ENCODE measurements at places on chromosomes 3 and 15.

GRCh38 chr15:27059610-27060202 is 88.7 kb downstream of the GABRG3 start:
- no peak for DNase-seq

- no peak for DNase-seq
Measured at GRCh38 chr3:98695796-98696195, 67.3 kb upstream of the ST3GAL6 start.

DNA sequence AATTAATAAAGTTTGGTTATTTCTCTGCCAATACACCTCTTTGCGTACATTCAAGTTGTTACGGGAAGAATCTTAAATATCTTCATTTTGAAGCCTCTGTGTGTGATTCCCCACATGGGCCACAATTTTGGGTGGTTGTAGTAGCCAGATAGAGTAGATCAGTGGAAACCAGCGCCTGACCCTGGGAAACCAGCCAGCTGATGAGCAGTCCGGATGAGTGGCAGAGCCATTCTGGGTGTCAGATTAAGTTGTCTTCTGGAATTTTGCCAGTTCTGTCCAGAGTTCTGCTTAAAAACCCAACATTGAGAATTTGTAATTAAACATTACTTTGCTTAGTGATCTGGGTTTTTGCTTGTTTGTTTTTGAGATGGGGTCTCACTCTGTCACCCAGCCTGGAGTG is 49.7 kb downstream of the MRPS25 start:
- DNase-seq: no peak

DNA sequence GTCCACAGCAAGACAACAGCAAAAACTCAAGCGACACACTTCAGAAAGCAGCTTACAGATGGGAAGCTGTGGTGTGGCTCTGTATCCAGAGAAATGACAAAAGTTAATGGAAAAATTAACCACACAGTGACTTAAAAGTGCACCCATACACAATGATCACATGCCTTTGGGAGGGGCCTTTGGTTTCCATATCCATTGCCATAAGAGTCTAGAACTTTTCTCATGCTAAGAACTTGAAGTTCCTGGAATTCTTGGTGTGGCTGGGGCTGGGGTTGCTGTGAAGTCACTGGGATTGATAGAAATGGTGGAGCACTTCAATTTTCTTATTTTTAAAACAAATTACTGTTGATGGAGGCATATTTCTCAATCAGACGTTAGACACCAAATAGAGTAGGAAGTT is 108.6 kb upstream of the FEZF2 start:
- no peak for DNase-seq

GRCh38 chr3:63631670-63632069 is 20.8 kb upstream of the SNTN start:
- DNase-seq: no peak

GRCh38 chr3:24986612-24987011 is 441.5 kb upstream of the RARB start:
- DNase-seq: no peak

GRCh38 chr3:161199926-161200325 is 21.2 kb upstream of the NMD3 start:
- no peak for DNase-seq

- DNase-seq: no peak
Measured at GRCh38 chr15:64763462-64763861, 11.9 kb downstream of the RBPMS2 start.

- no peak for DNase-seq
Measured at GRCh38 chr3:35523074-35523473, 116.3 kb upstream of the ARPP21 start.

GRCh38 chr3:161393310-161393709 is 22.0 kb upstream of the SPTSSB start:
- DNase-seq: no peak

DNA sequence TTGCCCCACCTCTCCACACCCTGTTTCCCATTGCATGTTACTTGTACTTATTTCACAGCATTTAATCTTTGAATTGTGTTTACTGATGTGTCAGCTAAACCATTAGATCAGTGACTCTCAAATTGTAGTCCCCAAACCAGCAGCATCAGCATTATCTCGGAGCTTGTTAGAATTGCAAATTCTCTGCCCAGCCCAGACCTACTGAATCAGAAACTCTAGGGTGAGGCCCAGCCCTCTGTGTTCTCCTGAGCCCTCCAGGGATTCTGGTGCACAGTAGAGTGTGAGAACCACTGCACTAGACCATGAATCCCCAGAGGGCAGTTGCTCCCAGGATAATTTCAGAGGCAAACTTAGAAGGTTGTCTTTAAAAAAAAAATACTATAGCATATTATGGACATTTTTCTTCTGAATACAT is 13.0 kb downstream of the PLD1 start:
- no peak for DNase-seq

- no peak for DNase-seq
Measured at GRCh38 chr15:48440084-48440483, 108.9 kb downstream of the DUT start.

DNA sequence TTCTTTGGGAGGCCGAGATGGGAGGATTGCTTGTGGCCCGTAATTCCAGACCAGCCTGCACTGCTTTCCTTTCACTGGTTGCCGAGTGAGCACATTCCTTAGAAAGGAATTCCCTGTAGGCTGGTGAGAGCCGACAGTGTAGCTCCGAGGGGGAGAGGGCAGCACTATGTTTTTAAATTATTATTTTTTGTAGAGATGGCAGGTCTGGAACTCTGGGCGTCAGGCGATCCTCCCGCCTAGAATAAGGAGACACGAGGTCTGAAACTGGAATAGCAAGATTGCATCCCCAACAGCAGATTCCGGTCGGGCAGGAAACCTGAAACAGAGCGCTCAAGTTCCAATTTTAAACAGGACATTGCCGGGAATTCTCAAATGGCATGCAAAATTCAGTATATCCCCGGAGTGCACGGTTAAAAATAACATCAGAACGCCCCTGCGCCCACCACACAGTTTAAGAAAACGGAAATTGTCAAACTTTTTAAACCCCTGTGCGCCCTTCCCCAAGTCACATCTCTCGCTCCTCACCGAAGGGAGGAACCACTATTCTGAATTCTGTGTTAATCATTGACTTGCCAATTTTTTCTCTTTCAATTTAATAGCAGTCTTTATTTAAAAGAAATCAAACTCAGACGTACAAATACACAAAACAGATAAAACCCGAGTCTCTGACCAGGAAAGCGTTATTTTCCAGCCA is 643 bp upstream of the RNU5B-1 start:
- no peak for DNase-seq

- no peak for DNase-seq
Measured at GRCh38 chr3:94225148-94225865, 162.4 kb downstream of the NSUN3 start.

DNA sequence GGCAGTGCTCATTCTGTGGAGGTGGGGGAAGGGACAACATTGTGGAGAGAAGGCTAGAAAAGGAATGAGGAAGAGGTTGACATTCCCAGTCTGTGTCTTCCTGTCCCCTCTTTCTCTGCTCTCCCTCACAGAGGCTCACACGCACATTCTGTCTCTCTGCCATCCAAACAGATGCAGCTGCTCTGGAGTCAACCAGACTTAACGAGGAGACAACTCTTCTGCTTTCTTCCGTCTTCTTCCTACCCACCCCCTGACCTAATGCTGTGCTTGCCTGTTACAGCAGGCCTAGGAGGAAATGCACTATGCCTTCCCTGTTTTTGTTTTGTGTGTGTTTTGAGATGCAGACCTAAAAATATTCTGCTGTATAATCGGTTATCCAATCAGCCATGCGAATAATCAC is 121.9 kb downstream of the CACNA1D start:
- no peak for DNase-seq

GRCh38 chr3:156455839-156456238 is 99.1 kb downstream of the SSR3 start:
- no peak for DNase-seq

- DNase-seq: no peak
Measured at GRCh38 chr15:50186752-50187151, 4.8 kb downstream of the SLC27A2 start.

GRCh38 chr15:73957785-73958184 is 31.5 kb downstream of the LOXL1 start:
- no peak for DNase-seq

- no peak for DNase-seq
Measured at GRCh38 chr3:129892486-129892856, 1.0 kb downstream of the TMCC1 start.

- DNase-seq: no peak
Measured at GRCh38 chr3:24828551-24828950, 333.9 kb upstream of the THRB start.

DNA sequence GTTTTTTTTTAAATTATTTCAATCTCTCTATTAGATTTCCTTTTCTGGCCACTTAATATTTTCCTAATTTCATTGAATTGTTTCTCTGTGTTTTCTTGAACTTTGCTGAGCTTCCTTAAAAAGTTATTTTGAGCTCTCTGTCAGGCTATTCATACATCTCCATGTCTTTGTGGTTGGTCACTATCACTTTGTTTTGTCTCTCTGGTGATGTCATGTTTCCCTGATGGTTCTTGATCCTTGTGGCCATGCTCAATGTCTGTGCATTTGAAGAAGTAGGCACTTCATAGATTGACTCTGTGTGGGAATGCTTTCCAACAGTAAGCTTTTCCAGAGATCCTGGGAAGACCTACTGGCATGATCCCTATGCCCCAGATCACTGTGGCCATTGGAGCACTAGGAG is 18.6 kb downstream of the CD200R1 start:
- DNase-seq: no peak

DNA sequence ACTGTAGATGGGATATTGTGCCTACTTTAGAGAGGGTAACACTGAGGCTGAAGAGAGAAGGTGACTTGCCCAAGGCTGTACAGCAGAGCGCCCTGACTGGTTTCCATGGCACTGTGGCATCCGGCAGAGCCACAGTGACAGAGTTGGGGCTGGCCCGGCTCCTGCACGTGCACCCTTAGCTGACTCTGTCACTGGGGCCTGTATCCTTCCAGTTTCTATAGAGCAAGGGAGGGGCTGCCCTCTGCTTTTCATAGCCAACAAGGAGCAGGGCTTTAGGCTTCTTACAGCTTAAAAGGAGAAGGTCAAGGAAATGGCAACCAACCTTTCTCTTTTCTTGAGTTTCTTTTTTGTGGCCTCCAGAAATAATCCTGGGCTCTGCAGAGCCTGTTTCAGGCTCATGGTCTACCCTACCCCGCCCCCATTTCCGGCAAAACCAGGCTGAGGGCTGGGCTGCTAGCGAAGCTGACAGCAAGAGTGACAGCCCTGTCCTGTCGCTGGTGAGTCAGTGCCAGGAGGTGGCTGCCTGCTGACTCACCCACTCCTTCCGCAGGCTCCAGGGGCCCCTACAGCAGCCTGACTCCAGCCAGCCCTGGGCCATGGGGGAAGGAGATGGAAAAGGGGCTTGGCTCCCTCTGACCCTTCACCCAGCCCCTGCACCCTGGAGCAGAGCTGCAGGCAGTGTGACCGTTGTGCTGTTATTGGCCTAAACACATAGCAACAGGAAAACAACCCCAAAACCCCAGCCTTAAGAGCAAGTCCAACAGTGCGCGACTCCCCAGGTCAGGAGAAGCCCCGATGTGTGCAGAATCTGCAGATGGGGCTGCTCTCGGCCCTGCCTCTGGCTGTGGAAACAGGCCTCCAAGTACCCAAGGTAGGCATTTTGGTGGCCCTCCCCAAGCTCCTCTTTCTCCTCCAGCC is 29.8 kb downstream of the SLC6A6 start:
- DNase-seq: peak; percentile 91

- DNase-seq: no peak
Measured at GRCh38 chr15:42159381-42160015, 3.1 kb upstream of the PLA2G4F start.

DNA sequence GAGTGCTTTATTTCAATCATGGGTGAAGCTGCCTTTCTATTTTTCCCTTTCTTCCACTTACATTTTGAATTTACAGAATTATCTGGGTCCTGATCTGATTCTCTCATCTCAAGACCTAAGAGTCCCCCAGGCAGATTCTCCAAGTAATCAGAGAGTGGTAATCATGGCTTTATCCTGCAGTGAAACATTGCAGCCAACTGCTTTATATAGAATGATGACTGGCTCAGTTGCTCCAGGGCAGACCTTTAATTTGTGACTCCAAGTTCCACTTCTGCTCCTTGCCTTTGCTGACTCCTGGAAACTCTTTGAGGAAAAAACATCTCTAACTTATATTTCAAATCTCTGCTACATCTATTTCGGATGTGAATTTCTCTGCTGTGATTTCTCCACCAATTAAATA is 25.5 kb upstream of the NPTN start:
- no peak for DNase-seq

DNA sequence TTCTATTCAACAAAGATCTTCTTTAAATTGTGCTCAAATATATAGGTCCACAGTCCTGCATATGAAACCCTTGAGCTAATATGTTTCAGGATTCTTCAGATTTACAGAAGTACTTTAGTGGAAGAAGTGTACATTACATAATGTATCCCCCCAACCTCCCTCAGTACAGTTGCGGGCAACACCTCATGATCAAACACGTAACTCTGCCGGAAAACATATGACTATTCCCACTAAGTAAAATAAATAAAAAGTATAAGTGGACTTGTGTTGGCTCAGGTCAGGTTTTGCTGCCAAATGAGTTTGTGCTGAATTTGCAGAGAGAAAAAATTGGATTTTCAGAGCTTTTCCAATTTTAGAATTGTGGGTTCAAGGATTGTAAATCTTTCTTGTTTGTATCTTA is 267.6 kb upstream of the MDFIC2 start:
- DNase-seq: no peak

DNA sequence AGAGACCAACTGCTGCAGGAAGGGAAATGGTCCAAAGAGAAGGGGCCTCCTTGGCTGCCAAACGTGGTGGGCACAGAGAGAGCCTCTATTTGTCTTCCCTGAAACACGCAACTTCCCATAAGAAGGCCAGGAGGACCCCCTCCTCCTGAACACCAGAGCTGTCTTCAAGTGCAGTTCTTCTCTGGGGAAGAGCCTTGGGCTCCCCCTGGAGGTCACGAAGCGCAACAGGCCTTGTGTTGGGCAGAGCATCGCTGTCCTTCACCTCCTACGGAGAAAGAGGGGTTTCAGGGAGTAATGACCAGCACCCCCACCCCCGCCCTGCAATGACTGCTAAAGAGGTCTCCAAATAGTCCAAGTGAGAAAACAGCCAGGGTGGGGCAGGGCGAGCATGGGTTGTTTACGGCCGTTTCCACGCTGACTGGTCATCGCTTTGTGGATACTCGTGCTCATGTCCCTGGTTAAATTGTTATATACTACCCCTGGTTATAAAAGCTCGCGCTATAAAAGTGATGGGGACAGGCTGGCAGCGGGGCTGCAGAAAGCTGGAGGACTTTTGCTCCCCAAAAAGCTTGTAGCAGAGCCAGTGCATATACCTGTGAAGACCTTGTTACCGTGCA is 397.5 kb upstream of the ATP10A start:
- DNase-seq: no peak

DNA sequence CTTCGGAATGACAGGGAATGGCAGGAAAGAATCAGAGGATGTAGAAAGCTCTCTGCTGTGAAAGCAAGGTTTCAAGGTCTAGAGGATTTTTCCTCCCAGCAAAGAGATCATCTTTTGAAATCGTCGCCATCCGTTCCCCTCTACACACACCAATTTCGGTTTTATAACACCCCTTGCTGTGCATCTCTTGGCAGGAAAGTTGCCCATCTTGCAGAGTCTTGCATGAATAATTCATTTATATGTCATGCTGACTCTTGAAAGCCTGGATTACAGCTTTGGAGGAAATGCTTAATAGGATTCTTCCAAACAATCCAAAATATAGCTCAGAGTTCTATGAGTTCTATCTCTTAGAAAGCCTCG is 262.7 kb downstream of the CHL1 start:
- no peak for DNase-seq

Measured in GM12864 (cell line).